ENCODE measurements at places on chromosomes 1 and 21. TPM values are rescaled to one million over a fixed set of nuclear protein-coding genes. Genes with fewer than 3 reads are reported as not detected.

The CELA3A gene
- not detected for total RNA-seq

The HES3 gene
- total RNA-seq, result not detected

The PADI2 gene
- 1.2 TPM for total RNA-seq

The SELP gene
- total RNA-seq, result 22.5 TPM

The TIAM1 gene
- 6.7 TPM for total RNA-seq

The GRHL3 gene
- total RNA-seq, result not detected

The HSD11B1 gene
- total RNA-seq, result 5.6 TPM

The MRPL20 gene
- 134 TPM for total RNA-seq

The CHI3L2 gene
- total RNA-seq, result 36.8 TPM

The TAS1R1 gene
- total RNA-seq, result not detected

The SPATA1 gene
- total RNA-seq, result 0.77 TPM

The PTGER3 gene
- 22.6 TPM for total RNA-seq

The CYP2J2 gene
- total RNA-seq, result 63.9 TPM

The RPTN gene
- total RNA-seq, result not detected

Data from left cardiac atrium (tissue), 4 donors.